ENCODE measurements at places on chromosomes 4 and X. TPM values are rescaled to one million over a fixed set of nuclear protein-coding genes. Genes with fewer than 3 reads are reported as not detected.

Gene AR
- 0.45 TPM for polyA plus RNA-seq

Gene SGMS2
- 35.3 TPM for polyA plus RNA-seq

Gene CFAP299
- polyA plus RNA-seq, result 0.16 TPM

Gene TLR1
- 4.3 TPM for polyA plus RNA-seq

Gene SPANXN4
- polyA plus RNA-seq, result not detected

Gene KCTD8
- polyA plus RNA-seq, result 0.78 TPM

Gene CYP4V2
- polyA plus RNA-seq, result 48.4 TPM

Gene P2RY4
- 2.6 TPM for polyA plus RNA-seq

DNA sequence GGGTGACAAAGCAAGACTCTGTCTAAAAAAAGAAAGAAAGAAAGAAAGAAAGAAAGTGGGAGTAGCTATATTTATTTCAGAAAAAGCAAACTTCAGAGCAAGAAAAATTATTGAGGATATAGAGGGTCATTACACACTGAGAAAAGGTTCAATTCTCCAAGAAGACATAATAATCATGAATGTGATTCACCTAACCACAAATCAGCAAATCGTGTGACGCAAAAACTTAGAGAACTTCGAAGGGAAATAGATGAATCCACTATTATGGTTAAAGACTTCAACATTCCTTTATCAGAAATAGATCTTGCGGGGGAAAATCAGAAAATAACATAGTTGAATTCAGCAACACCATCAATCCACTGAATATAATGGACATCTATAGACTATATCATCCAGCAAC lies 219.3 kb upstream of the LDB2 start:
- H3K4me3 ChIP-seq, result no peak overlapping the region
- DNase-seq, result no peak
- H3K4me1 ChIP-seq, result no peaks in the 10 kb centered on the region
- H3K27ac ChIP-seq, result no peak overlapping the region

DNA sequence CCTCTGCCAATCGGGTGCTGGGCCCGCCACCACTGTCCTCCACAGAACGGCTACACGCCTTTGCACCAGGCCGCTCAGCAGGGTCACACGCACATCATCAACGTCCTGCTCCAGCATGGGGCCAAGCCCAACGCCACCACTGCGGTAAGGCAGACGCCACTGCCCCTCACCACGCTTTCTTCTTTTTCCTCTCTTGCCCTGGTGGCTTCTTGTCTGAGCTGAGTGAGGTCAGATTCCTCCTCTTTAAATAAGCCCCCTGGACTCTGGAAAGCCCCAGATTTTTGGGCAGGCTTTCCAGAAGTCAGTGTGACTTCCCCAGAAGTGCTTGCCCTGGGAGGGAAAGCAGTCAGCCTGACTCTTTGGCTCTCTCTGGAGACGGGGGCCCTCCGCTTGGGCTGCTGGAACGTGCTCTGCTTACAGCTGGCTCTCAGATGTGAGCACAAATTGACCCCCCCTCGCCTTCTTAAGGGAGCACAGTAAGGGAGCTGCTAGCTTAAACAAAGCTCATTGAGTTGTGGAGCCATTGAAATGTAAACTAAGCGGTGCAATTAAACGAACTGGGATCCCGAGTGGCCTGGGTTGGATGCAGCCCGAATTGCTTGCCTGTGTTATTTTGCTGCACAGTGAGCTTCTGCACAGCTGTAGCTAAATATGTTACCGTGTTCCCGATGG lies 243.1 kb downstream of the ANK2 start:
- H3K36me3 ChIP-seq, result peaks cover 36% of the 10 kb centered on the region
- H3K4me1 ChIP-seq, result no peaks in the 10 kb centered on the region
- no peak overlapping the region for H3K4me3 ChIP-seq

- peaks cover 4% of the 10 kb centered on the region for H3K36me3 ChIP-seq
- no peak overlapping the region for H3K27ac ChIP-seq
- no peaks in the 10 kb centered on the region for H3K27me3 ChIP-seq
- H3K4me3 ChIP-seq, result no peak overlapping the region
- DNase-seq, result no peak
- no peaks in the 10 kb centered on the region for H3K4me1 ChIP-seq
Observed at GRCh38 chrX:110182362-110182761, 135.5 kb downstream of the AMMECR1 start.

- H3K36me3 ChIP-seq, result no peaks in the 10 kb centered on the region
- H3K27ac ChIP-seq, result no peak overlapping the region
- H3K27me3 ChIP-seq, result no peaks in the 10 kb centered on the region
- no peak overlapping the region for H3K4me3 ChIP-seq
Observed at GRCh38 chrX:103791826-103792485, 15.3 kb downstream of the PLP1 start.

GRCh38 chrX:132559101-132559500 lies 70.3 kb upstream of the MBNL3 start:
- no peak for DNase-seq
- H3K4me1 ChIP-seq, result no peaks in the 10 kb centered on the region
- no peaks in the 10 kb centered on the region for H3K27me3 ChIP-seq
- H3K36me3 ChIP-seq, result no peaks in the 10 kb centered on the region
- no peak overlapping the region for H3K4me3 ChIP-seq
- H3K27ac ChIP-seq, result no peak overlapping the region

GRCh38 chr4:183478926-183479325 lies 25.9 kb upstream of the ING2 start:
- DNase-seq, result no peak
- H3K27me3 ChIP-seq, result peaks cover 4% of the 10 kb centered on the region
- no peaks in the 10 kb centered on the region for H3K4me1 ChIP-seq
- no peak overlapping the region for H3K4me3 ChIP-seq
- no peaks in the 10 kb centered on the region for H3K36me3 ChIP-seq

DNA sequence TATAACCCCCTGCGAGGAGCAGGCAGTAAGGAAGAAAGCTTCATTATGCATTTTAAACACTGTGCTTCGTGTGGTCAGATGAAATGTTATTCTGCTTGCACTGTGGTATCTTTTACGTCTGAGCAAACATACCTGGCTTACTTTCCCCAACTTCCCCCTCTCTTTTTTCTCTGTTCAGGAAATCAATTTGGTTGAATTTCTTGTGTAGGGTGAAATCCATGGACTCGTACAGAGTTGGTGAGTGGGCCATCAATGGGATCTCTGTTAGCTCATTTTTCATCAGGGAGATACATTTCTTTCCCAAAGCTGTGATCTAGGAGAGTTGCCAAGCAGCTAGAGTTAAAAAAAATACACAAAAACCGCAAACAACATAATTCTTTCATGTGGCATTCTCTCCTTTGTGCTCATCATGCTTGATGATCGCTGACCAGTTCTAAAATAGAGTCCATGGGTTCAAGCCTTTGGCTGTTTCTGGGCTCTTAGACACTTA lies 98.5 kb downstream of the FRAS1 start:
- H3K27me3 ChIP-seq, result no peaks in the 10 kb centered on the region
- no peak overlapping the region for H3K4me3 ChIP-seq
- peaks cover 17% of the 10 kb centered on the region for H3K4me1 ChIP-seq

- H3K27ac ChIP-seq, result peak within 1 kb of the TSS; percentile 81
- peak within 1 kb of the TSS; percentile 48 for H3K4me3 ChIP-seq
- peaks cover 10% of the 10 kb centered on the region for H3K36me3 ChIP-seq
- H3K4me1 ChIP-seq, result peaks cover 35% of the 10 kb centered on the region
- H3K27me3 ChIP-seq, result no peaks in the 10 kb centered on the region
Observed at GRCh38 chrX:153687121-153688039, at the start of gene SLC6A8. TSS of gene SLC6A8 (plus strand) at chrX:153687926. CDS start at chrX:153688575, 649 bp downstream.

- no peaks in the 10 kb centered on the region for H3K27me3 ChIP-seq
- no peaks in the 10 kb centered on the region for H3K4me1 ChIP-seq
- H3K27ac ChIP-seq, result no peak overlapping the region
- H3K36me3 ChIP-seq, result no peaks in the 10 kb centered on the region
Observed at GRCh38 chrX:104662694-104663093, 96.7 kb downstream of the IL1RAPL2 start.

- no peaks in the 10 kb centered on the region for H3K27me3 ChIP-seq
- peak; percentile 35 for DNase-seq
- H3K27ac ChIP-seq, result no peak overlapping the region
Observed at GRCh38 chr4:20430259-20430941, 178.7 kb downstream of the SLIT2 start.

- H3K4me3 ChIP-seq, result no peak overlapping the region
- DNase-seq, result no peak
- no peaks in the 10 kb centered on the region for H3K4me1 ChIP-seq
- H3K36me3 ChIP-seq, result no peaks in the 10 kb centered on the region
Observed at GRCh38 chrX:27863809-27864208, 56.0 kb downstream of the MAGEB10 start.

- H3K36me3 ChIP-seq, result no peaks in the 10 kb centered on the region
- no peaks in the 10 kb centered on the region for H3K27me3 ChIP-seq
- H3K27ac ChIP-seq, result no peak overlapping the region
- H3K4me1 ChIP-seq, result no peaks in the 10 kb centered on the region
Observed at GRCh38 chrX:84362184-84362838, 139.9 kb downstream of the HDX start.

- DNase-seq, result no peak
- no peak overlapping the region for H3K4me3 ChIP-seq
- no peaks in the 10 kb centered on the region for H3K36me3 ChIP-seq
- no peaks in the 10 kb centered on the region for H3K27me3 ChIP-seq
- H3K27ac ChIP-seq, result no peak overlapping the region
Observed at GRCh38 chr4:181017038-181017437, 1226.2 kb upstream of the TENM3 start.

DNA sequence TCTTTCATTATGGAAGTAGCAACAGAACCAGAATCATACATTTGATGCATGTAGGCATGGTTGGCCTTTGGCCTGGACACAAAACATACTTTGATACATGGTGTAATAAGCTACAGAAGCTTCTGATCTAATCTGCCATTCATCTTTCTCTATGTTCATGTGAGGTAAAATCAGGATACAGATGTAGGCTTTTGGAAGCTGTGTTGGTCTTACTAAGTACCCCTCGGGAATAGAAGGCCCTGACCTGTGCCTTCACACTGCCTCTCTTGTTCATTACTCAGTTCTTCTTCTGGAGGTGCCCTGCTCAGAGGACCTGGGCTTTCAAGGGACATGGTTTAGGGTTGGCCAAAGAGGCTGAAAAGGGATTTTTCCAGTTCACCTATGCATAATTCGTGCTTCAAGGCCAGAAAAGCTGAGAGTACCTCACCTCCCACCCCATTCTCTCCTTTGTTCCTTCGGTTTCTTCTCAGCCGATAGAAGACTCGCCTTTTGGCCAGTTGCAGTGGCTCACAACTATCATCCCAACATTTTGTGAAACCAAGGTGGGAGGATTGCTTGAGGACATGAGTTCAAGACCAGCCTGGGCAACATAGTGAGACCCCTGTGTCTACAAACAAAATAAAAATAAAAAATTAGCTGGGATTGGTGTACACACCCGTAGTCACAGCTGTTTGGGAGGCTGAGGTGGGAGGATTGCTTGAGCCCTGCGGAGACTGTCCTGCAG lies 25.9 kb downstream of the SNX25 start:
- no peak overlapping the region for H3K27ac ChIP-seq
- peaks cover 19% of the 10 kb centered on the region for H3K4me1 ChIP-seq
- no peak for DNase-seq
- H3K27me3 ChIP-seq, result no peaks in the 10 kb centered on the region
- H3K4me3 ChIP-seq, result no peak overlapping the region
- H3K36me3 ChIP-seq, result no peaks in the 10 kb centered on the region

GRCh38 chrX:102339312-102340298 lies 92.6 kb downstream of the NXF2 start:
- no peaks in the 10 kb centered on the region for H3K36me3 ChIP-seq
- no peak overlapping the region for H3K27ac ChIP-seq
- H3K27me3 ChIP-seq, result no peaks in the 10 kb centered on the region
- no peak for DNase-seq
- H3K4me1 ChIP-seq, result no peaks in the 10 kb centered on the region
- H3K4me3 ChIP-seq, result no peak overlapping the region

DNA sequence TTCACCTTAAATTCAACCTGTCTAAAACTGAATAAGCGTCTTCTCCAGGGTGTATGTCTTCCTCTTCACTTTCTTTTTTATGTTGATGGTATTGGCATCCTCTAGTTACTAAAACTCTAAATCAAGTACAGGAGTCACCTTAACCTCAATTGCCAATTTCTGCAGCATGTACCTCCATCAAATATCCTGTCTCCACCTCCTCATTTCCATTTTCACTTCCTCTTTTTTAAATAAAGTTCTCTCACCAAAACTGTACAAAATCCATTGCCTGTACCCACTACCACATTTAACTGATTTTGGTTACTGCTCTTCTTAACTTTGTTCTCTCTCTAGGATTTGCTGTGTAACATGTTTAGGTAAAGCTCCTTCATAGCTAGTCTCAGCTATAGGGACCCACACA lies 9.2 kb upstream of the NPFFR2 start:
- H3K4me3 ChIP-seq, result no peak overlapping the region
- no peaks in the 10 kb centered on the region for H3K36me3 ChIP-seq
- no peak for DNase-seq

DNA sequence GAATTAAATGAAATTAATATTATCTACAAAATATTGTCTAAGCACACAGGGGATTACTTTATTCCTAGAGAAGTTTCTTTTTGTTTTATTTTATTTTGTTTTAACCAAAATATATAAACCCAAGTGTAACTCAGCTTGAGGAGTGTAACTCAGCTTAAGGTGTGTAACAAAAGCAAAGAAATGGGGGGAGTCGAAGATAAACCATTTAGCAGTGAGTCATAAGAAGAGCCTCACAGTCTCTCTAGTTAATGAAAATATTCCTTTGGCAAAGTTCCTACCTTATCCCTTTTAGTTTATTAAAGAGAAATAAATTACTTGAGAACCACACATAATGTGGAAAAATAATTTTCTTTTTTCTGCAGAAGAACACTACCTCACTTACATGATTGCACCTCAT lies 261.8 kb downstream of the KCTD8 start:
- H3K27me3 ChIP-seq, result no peaks in the 10 kb centered on the region
- H3K4me1 ChIP-seq, result no peaks in the 10 kb centered on the region
- DNase-seq, result no peak
- H3K36me3 ChIP-seq, result no peaks in the 10 kb centered on the region
- no peak overlapping the region for H3K4me3 ChIP-seq

- no peak overlapping the region for H3K4me3 ChIP-seq
- no peak for DNase-seq
- H3K36me3 ChIP-seq, result no peaks in the 10 kb centered on the region
- no peaks in the 10 kb centered on the region for H3K27me3 ChIP-seq
- H3K27ac ChIP-seq, result peak overlapping the region; percentile 37
- peaks cover 2% of the 10 kb centered on the region for H3K4me1 ChIP-seq
Observed at GRCh38 chr4:31234494-31234893, 514.3 kb downstream of the PCDH7 start.

DNA sequence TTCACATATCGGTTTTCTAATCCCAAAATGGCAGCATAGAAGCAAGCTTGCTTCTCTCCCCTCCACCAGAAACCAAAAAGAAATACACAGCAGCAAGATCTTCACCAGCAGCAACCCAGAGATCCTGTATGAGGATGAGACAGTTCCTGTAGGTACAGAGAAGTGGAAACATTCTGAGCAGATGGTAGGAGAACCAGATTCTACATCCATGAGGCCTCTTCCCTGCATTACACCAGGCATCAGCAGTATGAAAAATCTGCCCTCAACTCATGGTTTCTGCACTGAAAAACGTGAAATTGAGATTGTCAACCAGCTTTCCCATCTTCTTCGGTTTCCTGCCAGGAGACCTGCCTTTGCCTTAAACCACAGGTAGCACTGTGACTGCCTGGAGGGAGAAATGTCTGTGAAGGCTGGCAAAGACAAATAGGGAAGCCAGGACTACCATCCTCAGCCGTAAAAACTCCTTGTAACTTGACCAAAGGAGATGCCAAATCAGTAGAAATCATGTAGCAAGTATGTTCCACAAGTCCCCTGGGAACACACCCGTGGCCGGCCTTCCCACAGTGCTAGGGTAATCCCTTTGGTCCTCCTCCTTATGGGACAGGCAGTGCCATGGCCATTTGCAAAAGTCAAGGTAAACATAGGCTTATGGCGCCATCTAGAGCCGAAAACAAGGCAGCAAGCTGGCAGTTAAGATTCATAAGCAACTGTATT lies 24.0 kb upstream of the MTHFD2L start:
- H3K4me3 ChIP-seq, result no peak overlapping the region
- DNase-seq, result peak; percentile 68
- H3K36me3 ChIP-seq, result no peaks in the 10 kb centered on the region

- H3K4me3 ChIP-seq, result peak overlapping the region; percentile 57
- H3K4me1 ChIP-seq, result peaks cover 4% of the 10 kb centered on the region
- DNase-seq, result peak; percentile 78
- H3K27ac ChIP-seq, result peak overlapping the region; percentile 37
Observed at GRCh38 chr4:183398298-183399125, 45.9 kb upstream of the CDKN2AIP start.

All from large intestine (tissue), 12 donors.